Heart left ventricle (tissue), 16 donors: ENCODE measurements at places on chromosomes 7 and 10. TPM values are rescaled to one million over a fixed set of nuclear protein-coding genes. Genes with fewer than 3 reads are reported as not detected.

GRCh38 chr10:96641396-96642295 lies 54.8 kb upstream of the TM9SF3 start:
- no peak for DNase-seq

DNA sequence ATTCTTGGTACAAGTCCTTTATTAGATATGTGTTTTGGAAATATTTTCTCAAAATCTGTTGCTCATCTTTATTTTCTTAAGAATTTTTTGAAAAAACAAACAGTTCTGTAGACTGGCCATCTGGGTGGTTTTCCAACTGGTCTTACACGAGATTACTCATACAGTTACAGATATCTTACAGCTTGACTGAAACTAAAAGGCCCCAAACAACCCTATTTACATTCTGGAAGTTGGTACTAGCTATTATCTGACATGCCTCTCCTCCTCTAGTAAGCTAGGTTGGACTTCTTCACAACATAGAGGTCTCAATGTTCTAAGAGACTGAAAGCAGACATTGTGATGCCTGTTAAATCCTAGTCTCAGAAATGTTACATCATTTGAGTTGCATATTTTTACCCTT lies 52.0 kb downstream of the ZNF22 start:
- no peak for DNase-seq

GRCh38 chr10:3330663-3331062 lies 158.1 kb upstream of the PITRM1 start:
- no peak for DNase-seq

DNA sequence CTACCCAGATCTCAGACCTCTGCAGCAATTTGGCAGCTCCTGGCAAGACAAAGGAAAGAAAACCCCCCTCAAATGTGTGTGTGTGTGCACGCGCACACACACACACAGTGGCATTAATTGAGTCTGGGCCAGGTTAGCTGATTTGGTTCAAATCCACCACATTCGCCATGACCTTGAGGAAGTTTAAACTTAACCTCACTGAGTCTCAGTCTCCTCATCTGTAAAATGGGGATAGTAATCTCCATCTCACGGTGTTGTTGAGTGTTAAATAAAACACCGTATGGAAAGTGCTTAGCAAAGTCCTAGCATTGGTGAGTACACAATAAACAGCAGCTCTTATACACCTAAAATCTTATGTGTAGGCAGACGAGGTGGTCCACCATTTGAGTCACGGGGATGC lies 4.9 kb downstream of the LOXL4 start:
- DNase-seq, result no peak

DNA sequence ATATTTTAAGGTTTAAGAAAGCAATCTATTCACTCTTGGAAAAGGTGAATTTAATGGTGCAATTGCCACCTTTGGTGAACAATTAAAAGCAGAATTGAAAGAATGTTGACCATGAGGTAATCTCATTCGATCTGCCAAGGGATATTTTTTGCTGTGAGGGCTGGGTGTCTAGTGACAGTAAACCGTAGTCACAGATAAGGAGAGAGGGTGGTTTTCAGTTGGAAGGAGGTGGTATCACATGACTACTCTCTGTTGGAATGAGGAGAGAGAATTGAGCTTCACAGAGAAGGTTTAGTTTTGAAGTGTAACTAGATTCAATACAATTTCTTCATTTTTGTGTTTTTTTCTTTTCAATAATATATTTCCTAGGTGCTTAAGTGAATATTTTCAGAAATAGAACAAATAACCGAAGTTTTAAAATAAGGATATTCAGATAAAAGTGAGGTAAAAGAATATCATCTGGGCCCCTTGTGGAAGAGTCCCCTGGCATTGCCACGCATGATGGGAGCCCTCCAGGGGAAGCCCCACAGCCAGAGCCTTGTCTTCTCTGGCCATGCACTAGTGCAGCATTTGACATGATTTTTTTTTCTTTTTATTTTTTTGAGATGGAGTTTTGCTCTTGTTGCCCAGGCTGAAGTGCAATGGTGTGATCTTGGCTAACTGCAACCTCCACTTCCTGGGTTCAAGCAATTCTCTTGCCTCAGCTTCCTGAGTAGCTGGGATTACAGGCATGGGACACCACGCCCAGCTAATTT lies 73.4 kb downstream of the GPR141 start:
- DNase-seq, result no peak

DNA sequence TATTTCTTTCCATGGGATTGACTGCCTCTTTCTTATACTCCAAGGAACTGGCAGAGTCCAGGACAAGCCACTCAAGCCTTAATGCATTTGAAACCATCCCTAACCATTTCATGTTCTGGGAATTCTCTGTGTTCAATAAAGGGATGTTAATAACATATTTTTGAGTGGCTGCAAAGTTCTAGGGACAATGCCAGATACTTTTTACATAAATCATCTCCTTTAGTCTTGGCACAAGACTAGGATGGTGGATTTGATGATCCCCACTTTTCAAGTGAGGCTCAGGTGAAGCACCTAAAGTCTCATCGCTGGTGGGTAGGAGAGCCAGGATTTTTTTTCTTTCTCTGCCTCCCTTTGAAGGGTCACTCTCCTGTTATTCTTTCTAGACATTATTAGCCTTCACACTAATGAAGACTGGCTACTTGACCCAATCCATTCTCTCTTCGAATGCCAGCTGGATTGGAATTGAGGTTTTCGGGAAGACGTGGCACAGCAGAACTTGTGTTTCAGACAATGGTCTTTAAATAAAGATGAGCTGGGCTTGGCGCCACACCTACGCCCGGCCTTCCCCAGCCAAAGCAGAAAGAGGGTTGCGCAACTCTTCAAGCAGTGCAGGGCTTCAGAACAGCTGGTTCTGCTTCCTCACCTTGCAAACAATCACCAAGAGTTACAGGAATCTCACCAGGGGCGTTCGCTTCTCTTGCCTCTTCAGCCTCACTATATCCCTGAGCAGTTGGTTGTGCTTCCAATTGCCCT lies 73.8 kb upstream of the BMPER start:
- DNase-seq, result no peak

DNA sequence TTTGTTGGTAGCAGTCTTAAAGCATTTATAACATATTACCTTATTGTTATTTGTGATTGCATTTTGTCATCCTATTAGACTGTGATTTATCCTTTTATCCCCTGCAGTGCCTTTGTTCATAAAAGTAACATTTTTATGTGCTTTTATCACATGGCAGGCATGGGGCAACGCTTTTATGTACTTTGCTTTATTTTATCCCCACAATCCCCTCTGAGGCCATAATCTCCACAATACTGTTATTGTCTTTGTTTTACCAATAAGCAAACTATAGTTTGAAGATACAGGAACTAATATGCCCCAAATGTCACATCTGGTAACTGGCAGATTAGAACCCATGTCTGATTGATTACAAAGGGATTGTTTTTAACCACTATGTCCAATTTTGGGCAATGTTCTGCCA lies 613.5 kb downstream of the REEP3 start:
- DNase-seq, result no peak

- no peak for DNase-seq
Observed at GRCh38 chr7:29196971-29197595, 2.5 kb downstream of the CHN2 start.

- DNase-seq, result no peak
Observed at GRCh38 chr10:63576501-63576900, 55.3 kb downstream of the REEP3 start.

DNA sequence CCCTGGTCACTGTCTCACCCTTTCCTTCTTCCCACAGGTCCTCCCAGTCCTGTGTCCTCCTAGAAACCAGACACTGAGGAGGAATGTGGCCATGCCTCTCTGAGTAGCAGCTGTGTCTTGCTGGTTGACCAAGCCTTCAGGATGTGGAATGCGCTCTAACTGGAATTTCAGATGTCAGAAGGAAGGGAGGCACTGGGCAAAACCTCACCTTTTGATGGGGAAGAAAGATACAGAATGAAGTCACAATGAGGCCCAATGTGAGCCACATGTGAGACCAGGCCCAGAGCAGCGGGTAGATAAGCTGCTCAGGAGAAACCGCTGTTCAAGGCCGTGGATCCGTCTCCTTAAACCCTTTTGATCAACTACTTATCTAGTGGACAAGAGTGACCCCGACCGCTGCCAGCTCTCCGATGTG lies 54.8 kb upstream of the ECHDC3 start:
- DNase-seq, result no peak

- no peak for DNase-seq
Observed at GRCh38 chr10:34184939-34185386, 630.1 kb downstream of the PARD3 start.

GRCh38 chr10:100999742-101000126 lies at the start of gene LZTS2:
LZTS2 (plus strand) TSS chr10:100999808; CDS start chr10:101002539, 2,731 bp downstream.
- no peak for DNase-seq

- no peak for DNase-seq
Observed at GRCh38 chr7:33157781-33158180, 28.4 kb downstream of the BBS9 start.

- no peak for DNase-seq
Observed at GRCh38 chr7:95897557-95898251, 125.3 kb downstream of the DYNC1I1 start.

Gene NAT16
- total RNA-seq, result not detected

Gene CTAGE4
- total RNA-seq, result not detected

Gene TACR2
- 0.22 TPM for total RNA-seq

Gene POT1
- total RNA-seq, result 19.5 TPM

Gene ZNF488
- total RNA-seq, result not detected

Gene NEURL1
- 0.21 TPM for total RNA-seq

Gene VPS37D
- 2.2 TPM for total RNA-seq
